ENCODE measurements at places on chromosomes 4 and X.

- DNase-seq: no peak
Observed at GRCh38 chrX:43224496-43224895, 431.6 kb upstream of the MAOA start.

DNA sequence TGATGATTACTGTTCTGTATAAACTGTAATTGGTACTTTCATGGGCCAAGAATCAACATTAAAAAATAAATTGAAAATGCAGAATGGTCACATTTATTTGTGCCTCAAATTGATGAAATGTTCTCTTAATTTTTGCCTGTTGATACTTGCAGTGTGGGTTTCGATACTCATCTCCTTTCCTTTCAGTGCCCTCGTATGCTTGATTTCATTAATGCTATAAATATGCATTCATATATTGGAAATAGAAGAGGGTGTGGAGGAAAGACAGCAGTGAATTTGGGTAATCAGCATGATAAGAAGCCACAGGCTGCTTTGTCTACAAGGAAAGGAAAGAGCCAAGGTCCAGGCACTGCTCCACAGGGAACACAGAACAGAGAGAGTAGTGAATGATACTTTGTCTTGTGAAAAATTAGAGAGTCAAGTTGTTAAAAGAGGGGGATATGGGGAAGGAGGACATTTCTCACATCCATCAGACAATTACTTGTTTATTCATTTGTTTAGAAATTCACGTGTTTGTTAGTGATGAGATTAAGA lies 1.0 kb upstream of the DDX60 start:
- DNase-seq: no peak

GRCh38 chr4:119626420-119626819 lies 2.2 kb downstream of the PDE5A start:
- DNase-seq: no peak

GRCh38 chr4:25028851-25029250 lies 1.9 kb downstream of the LGI2 start:
- DNase-seq: no peak

GRCh38 chr4:27635936-27636913 lies 775.6 kb downstream of the STIM2 start:
- DNase-seq: no peak

GRCh38 chr4:53119680-53120079 lies 246.2 kb downstream of the SCFD2 start:
- no peak for DNase-seq

GRCh38 chrX:134670134-134670924 lies 12.1 kb upstream of the PLAC1 start:
- DNase-seq: no peak

Data from esophagus muscularis mucosa (tissue), 4 donors.